Small intestine (tissue), 16 donors: ENCODE measurements at places on chromosomes 1 and 21.

DNA sequence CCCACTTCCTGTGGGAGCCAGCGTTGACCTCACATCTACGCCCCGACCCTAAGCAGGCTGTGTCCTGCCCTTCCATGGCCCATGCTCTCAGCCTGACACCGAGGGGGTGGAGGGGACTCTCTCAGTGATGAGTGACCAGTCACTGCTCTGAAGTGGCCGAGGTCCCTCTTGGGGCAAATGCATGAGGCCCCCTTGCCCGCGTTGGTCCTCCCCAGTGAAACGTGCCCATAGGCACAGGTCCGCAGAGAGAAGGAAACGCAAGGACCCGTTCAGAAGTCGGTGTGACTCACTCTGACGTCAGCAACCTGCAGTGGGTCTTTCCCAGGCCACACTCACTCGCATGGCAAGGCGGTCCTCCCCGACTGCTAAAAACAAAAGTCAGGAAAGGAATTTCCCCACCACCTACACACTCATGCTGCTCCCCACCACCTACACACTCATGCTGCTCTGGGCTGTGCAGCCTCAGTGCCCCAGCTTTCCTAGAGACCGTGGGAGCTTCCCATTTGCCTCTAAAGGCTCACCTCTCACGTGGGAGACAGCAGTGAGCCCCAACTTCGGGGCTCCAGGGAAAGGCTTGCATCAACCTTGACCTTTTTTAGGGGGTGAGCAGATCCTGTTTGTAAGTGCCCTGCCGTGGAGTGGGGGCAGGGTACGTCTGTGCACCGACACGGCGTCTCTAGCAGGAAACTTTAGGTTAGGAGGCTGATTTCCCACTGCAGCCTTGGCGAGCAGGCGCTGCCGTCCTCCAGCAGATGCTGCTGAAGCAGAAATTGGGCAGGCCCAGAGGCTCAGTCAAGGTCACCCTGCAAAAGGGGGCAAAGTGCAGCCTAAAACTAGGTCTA, 11.4 kb downstream of the UBASH3A start:
- peak; percentile 52 for DNase-seq

DNA sequence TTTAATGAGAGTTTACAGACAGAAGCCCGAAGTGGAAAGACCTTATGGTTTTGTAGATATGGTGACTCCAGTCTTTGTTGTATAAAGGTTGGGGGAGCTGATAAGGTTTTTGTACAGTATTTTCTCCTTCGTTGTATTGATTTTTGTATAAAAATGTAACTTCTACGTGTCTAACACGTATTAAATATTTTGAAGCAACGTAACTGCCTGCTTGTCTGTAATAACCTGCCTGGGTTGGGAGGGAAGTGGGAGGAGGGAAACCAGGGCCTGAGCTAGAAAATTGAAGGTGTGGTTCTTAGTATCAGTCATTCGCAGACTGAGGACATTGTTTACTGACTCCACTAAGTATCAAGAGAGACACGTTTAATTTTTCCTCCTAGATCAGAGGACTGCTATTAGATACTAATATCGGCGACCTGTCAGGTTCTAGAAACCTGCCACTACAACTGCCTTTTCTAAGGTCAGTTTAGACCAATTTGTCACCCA, 2.2 kb downstream of the IER5 start:
- DNase-seq, result peak; percentile 76

DNA sequence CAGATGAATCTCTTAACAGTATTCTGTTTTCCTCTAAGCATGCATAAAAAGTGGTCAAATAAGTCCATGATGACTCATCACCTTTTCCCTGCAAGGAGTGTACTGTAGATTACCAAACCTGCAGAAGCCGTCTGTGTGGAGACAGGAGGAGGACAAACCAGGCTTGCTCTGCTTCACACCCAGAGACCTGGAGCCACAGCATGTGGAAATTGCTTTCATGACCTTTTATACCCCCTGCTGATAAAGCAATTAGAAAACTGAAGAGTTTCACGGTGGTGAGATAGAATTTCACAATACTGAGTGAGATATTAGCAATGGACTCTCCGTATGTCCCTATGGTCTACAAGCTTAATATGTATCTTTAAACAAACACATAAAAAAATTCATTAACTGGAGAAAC, 9.4 kb downstream of the CORT start:
- DNase-seq, result peak; percentile 76

- peak; percentile 54 for DNase-seq
These were observed 330.9 kb downstream of the S1PR1 start for GRCh38 chr1:101567582-101568189.

- DNase-seq, result no peak
These were observed 143.3 kb upstream of the JUN start for GRCh38 chr1:58927041-58927721.

DNA sequence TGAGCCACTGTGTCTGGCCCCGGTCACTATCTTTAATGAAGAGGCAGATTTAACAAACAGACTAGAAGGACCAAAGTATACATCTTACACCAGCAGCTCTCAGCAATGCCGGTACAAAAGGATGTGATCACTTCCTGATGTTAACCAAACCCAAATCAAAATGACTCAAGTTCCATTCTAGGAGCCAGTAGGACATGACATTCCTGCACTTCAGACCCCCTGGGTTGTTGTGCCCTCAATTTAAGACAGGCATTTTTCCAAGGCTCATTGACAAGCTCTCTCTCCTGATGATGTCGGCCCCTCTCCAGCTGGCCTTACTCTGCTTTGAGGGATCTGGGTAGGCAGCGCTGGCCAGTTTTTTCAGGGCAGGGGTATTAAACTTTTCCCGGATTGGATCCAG, 35.1 kb downstream of the YARS1 start:
- no peak for DNase-seq

DNA sequence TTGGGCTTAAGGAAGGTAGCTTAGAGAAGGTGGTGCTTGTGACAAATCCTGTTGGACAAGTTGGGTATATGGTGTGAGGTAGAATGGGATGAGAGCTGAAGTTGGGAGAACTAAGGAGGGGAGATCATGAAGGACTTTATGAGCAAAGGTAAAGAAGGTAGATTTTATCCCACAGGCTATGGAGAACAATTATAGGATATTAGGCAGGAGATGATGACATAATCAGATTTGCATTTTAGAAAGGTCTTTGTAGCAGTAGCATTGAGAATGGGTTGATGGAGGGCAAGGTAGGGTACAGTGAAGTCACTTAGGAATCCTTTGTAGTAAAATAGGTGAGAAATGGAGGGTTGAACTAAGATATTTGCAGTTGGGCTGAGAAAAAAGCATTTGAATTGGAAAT, 14.9 kb upstream of the TCHH start:
- no peak for DNase-seq

GRCh38 chr21:33855190-33855589, 60.4 kb downstream of the ATP5PO start:
- no peak for DNase-seq

- peak; percentile 32 for DNase-seq
These were observed 863 bp downstream of the FH start for GRCh38 chr1:241518476-241519307.

DNA sequence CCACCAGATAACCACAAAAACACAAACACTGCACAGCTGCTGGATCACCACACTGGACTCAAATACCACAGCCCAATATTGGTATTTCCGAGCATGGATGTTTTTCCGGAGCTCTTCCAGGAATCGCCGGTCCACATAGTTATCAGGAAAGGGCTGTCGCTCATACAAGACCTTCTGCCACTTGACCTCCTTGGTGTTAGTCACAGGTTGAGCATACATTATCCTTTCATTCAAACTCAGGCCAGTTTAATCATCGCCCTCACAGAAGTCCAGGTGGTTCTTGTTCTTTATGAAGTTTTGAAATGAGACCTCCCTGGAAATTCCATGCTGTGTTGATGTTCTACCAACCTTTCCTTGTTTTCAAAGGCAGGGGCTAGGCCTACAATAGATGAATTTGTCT, 1.5 kb downstream of the PIGC start:
- no peak for DNase-seq
